ENCODE measurements at places on chromosomes 7 and 10. TPM values are rescaled to one million over a fixed set of nuclear protein-coding genes. Genes with fewer than 3 reads are reported as not detected.

GRCh38 chr10:107081644-107082043 is 82.9 kb downstream of the SORCS1 start:
- no peaks in the 10 kb centered on the region for H3K4me1 ChIP-seq
- H3K27me3 ChIP-seq, result no peaks in the 10 kb centered on the region
- no peak for DNase-seq
- H3K36me3 ChIP-seq, result no peaks in the 10 kb centered on the region

- H3K27ac ChIP-seq, result no peak overlapping the region
- no peaks in the 10 kb centered on the region for H3K4me1 ChIP-seq
- no peaks in the 10 kb centered on the region for H3K36me3 ChIP-seq
- no peak overlapping the region for H3K4me3 ChIP-seq
- DNase-seq, result no peak
- H3K27me3 ChIP-seq, result no peaks in the 10 kb centered on the region
Observed at GRCh38 chr7:147774461-147774860, 816.1 kb upstream of the C7orf33 start.

GRCh38 chr10:58969576-58969975 is 206.9 kb upstream of the PHYHIPL start:
- H3K27me3 ChIP-seq, result no peaks in the 10 kb centered on the region
- no peak overlapping the region for H3K27ac ChIP-seq
- no peak for DNase-seq
- H3K36me3 ChIP-seq, result no peaks in the 10 kb centered on the region

DNA sequence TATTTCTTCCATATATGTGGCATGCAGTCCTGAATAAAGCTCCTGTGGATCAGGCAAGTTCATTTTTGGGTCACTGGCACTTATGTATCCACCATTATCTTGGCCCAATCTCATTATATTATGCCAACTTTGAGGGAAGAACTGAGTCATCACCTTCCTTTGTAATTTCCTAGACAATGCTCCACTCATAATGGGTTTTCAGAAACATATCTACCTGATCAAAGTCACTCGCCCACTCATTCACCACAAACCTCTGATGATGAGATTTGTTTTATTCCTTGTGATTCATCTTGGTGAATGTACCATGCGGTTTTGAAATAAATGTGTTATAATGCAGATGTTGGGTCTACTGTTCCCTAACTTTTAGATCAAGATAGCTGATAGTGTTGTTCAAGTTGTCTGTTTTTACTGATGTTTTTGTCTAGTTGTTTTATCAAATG is 525.8 kb downstream of the KIF20B start:
- H3K4me1 ChIP-seq, result no peaks in the 10 kb centered on the region
- no peak for DNase-seq
- no peak overlapping the region for H3K4me3 ChIP-seq
- H3K27ac ChIP-seq, result no peak overlapping the region

Gene MBL2
- not detected for total RNA-seq

DNA sequence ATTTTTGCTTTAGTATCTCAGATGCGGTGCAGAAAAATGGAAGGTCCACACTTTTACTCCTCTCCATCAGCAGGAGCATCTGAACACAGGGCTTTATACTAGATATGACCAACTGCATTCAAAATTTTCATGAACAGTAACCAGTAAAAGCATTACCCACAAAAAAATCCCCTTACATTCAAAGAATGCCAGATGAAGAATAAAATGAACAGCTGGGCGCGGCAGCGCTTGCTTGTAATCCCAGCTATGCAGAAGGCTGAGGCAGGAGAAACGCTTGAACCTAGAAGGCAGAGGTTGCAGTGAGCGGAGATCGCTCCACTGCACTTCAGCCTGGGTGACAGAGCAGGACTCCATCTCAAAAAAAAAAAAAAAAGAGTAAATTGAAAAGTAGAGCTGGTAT is 3.1 kb downstream of the SAR1A start:
- peaks cover 14% of the 10 kb centered on the region for H3K36me3 ChIP-seq
- no peak for DNase-seq

GRCh38 chr7:26101361-26102151 is 50.4 kb upstream of the NFE2L3 start:
- H3K4me1 ChIP-seq, result no peaks in the 10 kb centered on the region
- H3K36me3 ChIP-seq, result no peaks in the 10 kb centered on the region
- peak overlapping the region; percentile 35 for H3K27ac ChIP-seq
- H3K27me3 ChIP-seq, result no peaks in the 10 kb centered on the region
- no peak for DNase-seq

DNA sequence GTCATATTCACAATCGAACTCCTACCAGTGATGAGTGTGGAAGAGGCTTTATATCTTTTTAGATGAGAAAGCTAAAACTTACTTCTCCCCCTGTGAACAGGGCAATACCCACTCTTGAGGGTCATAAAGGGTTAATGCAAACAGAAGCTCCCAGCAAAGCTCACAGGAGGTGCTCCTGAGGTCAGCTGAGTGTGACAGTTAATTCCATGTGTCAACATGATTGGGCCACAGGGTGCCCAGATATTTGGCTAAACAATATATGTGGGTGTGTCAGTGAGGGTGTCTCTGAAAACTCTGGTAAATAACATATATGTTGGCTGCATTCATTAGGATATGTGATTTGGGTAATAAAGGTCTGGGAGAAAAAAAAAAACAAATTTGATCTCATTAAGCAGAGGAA is 86.0 kb downstream of the HIP1 start:
- H3K4me1 ChIP-seq, result peaks cover 21% of the 10 kb centered on the region
- no peak for DNase-seq
- no peak overlapping the region for H3K27ac ChIP-seq
- no peaks in the 10 kb centered on the region for H3K36me3 ChIP-seq

Data from right atrium auricular region (tissue), 2 donors.